ENCODE measurements at places on chromosomes 5 and 9.

DNA sequence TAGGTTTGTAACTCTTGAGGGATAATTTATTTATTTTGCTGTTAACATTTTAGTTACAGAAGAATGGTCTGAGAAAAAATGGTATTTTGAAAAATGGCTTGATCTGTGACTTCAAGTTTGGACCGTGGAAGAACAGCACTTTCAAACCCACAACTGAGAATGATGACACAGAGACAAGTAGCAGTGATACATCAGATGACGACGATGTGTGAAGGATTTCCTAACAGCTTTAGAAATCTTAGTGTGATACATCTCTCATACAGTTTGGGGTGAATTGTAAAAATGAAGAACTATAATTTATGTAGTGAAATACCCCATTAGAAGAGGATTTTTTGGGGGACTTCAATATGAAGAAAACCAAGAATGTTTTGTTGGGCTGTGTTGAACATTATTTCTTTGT is 88.7 kb downstream of the GPBP1 start:
- H3K27ac ChIP-seq = no peak overlapping the region
- no peak for DNase-seq
- no peaks in the 10 kb centered on the region for H3K27me3 ChIP-seq
- no peaks in the 10 kb centered on the region for H3K4me1 ChIP-seq
- H3K4me3 ChIP-seq = no peak overlapping the region

DNA sequence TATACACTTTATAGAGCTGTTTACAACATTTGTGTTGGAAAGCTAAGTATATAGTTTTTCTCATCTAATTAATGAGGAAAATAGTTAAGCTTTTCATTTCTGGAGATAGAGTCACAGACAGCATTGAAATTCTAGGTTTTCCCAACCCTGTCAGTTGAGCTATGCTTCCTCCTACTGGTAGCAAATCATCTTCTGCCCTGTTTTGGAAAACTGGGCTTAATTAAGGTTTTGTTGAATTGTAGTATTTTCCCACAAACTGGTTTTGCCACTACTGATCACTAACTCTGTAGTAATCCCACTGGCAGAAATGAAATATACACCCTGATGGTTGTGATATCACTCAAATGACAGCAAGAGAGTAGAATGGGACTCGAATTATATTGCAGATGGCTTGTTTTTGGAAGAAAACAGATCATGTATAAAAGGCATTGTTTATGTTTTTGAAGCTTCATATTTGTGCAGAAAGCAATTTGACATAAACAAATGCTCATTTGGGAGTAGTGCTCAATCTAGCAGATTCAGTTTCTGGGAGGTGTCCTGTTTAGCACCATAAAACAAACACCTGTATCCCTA is 46.6 kb downstream of the CD180 start:
- H3K27me3 ChIP-seq = no peaks in the 10 kb centered on the region
- peak; percentile 19 for DNase-seq
- peaks cover 2% of the 10 kb centered on the region for H3K4me1 ChIP-seq
- H3K27ac ChIP-seq = no peak overlapping the region

DNA sequence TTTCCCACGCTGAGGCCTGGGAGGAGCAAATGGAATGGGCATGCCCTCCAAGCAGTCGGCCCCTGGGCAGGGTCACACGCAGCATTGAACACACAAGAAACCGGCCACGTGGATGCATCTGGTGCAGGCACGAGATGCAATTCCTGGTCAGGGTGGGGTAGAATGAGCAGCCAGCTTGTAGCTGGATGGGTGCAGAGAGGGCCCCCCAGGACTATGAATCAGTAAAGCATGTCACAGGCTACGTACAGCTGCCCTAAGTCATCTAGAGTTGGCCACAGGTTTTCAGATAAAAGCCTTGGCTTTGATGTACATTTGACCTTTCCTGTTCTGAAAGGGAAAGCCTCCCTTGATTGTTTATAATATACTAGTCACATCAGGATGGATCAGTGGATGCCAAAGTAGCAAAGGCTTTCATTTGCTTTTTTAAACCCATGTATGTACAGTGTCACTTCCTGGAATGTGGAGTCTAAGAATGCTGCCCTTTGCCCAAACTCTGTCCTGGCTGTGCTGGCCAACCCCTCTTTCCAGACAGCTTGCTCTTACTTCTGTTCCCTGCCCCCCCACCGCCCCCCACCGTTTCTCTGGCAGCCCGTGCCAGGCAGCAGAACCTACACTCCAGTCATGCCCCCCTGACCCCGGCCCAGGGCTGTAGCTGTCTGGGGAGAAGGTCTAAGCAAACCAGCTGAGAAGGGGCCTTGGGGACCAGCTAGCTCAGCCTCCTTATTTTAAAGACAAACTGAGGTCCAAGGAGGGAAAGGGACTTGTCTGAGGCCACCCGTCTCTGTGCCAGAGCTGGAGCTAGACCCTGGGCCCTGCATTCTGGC is 169.2 kb downstream of the HSPA4 start:
- H3K36me3 ChIP-seq = no peaks in the 10 kb centered on the region
- no peak overlapping the region for H3K4me3 ChIP-seq
- no peak overlapping the region for H3K27ac ChIP-seq

DNA sequence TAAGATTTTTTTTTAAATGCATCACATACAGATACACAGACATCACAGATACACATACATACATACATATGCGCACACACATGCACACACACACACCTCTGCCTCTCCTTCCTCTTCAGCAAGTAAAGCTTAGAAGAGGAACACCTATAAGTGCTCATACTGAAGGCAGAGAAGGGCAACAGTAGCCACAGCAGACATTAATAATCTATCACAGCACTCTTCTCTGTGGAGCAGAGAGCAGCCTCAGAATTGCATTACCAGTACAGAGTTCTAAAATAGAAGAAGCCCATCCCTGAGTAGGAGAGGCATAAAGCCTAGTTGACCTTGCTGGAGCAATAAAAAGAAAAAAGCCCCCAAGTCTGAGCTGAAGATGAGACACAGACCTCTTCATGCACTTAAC is 110.6 kb downstream of the MLLT3 start:
- no peak for DNase-seq
- no peaks in the 10 kb centered on the region for H3K36me3 ChIP-seq
- no peaks in the 10 kb centered on the region for H3K27me3 ChIP-seq
- no peak overlapping the region for H3K27ac ChIP-seq

DNA sequence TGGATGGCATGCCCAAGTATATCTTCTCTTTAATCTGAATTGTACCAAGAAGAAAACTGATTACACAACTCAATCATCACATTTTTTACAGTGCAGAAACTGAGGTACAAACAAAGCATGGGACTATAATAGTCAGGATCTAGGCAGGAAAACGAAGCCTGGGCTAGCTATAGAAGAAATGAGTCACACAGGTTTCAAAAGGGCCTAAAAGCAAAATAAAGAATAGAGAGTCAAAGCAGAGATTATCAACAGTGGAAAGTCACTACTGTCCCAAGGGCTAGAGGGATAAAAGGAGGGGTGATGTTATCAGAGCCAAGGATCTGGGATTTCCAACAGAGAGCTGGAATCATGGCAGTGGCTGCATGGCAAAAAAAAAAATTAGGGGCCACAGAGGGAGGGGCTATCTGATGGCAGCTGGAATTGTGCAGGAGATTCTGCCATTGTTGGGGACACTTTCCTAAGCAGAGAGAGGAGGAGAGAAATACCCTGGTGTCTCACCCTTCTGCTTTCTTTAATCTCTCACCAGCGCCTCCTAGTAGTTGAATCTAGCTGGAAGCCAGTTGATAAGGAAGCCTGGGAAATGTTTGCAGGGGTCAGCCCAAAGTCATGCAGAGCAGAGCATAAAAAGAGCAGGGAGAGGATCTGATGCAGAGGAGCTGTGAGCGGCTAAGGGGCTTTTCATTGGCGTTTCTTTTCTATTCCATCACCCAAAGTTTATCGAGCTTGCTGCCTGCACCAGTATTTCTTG is 343.2 kb downstream of the ACTL7B start:
- H3K27me3 ChIP-seq = no peaks in the 10 kb centered on the region
- H3K27ac ChIP-seq = no peak overlapping the region
- H3K4me3 ChIP-seq = no peak overlapping the region
- H3K4me1 ChIP-seq = no peaks in the 10 kb centered on the region
- DNase-seq = no peak

DNA sequence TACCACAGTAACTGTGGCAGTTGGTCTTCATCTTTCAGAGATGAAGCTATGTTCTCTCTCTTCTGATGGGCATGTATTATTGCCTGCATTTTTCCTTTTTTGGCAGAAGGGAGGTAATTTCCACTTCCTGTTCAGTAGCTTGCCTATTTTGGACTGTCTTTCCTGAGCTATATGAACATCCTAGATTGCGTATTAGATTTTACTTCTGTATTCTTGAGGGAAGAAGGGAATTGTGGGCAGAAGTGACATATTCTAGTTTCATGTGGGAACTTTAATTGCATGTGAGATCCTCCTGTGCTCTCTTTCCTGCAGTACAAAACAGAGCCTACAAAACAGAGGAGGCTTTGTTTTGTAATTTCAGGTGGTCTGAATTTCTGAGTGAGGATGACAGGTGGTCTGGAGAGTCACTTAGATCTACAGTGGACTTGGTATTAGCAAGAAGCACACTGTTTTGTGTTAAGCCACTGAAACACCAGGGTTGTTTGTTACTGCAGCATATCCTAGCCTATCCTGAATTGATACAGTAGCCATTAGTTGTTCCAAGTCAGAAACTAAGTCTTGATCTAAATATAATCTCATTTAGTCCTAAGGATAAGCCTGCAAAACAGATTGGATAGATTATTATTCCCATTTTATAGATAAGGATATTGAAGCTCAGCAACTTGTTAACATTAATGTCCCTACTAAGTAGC is 68.1 kb downstream of the AOPEP start:
- no peak overlapping the region for H3K27ac ChIP-seq
- peaks cover 6% of the 10 kb centered on the region for H3K4me1 ChIP-seq
- H3K36me3 ChIP-seq = no peaks in the 10 kb centered on the region
- no peak for DNase-seq

All from Caco-2 (cell line).